Lung microvascular endothelial cell (primary cell): ENCODE measurements at places on chromosomes 1 and 21. TPM values are rescaled to one million over a fixed set of nuclear protein-coding genes. Genes with fewer than 3 reads are reported as not detected.

- no peak for DNase-seq
These were observed 3.6 kb downstream of the UROD start for GRCh38 chr1:45015683-45016082.

- peak; percentile 86 for DNase-seq
These were observed 23.1 kb downstream of the KIAA0040 start for GRCh38 chr1:175169286-175170018.

- DNase-seq: peak; percentile 23
These were observed 44.5 kb downstream of the MDM4 start for GRCh38 chr1:204560590-204561150.

DNA sequence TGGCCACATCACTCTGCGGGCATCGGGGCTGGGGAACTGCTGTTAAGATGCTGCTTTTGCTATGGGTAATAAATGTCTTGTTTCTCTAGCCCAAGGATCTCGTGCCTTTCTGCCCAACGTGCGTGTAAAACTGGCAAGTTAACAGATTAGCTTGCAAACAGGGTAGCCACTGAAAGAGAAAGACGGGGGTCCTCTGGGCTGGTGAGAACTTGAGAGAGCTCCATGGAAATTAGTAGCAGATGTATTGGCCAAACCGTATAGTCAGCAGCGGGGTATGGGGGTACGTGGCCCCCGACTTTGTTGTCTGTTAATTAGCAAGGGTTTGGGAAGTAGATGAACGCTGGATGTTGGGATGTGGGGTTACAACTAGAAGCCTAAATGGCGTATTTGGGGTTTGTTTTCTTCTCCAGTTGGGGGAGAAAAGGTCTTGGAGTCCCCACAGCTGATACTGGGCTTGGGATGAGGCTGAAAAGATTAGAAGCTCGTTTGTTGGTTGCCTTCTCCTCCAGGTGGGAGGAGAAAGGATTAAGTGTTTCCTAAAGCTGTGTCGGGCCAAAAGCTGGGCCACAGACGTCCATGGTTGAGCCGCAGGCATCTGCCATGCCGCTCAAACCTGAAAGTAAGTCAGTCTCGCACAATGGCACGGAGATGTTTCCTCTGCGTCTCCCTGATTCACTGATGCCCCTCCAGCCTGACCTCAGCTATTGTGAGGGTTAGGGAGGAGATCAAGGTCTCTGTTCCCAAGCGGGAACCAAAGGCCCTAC, 32.3 kb upstream of the C1orf174 start:
- DNase-seq: no peak

DNA sequence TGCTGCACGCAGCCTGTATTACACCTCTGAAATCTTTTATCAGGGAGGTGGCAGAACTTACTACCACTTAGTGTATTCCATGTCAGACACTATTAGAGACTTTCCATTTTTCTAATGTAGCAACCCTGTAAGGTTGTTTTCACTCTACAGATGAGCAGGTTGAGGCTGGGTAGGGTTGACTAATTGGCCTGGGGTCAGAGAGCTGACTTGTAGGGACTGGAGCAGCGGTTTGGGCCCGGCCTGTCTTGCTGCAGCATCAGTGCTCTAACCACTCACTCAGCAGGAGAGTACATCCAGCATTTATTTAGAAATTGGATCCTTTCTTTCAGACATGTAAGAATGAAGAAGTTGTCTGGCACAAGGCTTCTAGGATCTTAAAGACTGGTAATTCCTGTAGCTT, 25.7 kb upstream of the NBL1 start:
- DNase-seq: no peak

DNA sequence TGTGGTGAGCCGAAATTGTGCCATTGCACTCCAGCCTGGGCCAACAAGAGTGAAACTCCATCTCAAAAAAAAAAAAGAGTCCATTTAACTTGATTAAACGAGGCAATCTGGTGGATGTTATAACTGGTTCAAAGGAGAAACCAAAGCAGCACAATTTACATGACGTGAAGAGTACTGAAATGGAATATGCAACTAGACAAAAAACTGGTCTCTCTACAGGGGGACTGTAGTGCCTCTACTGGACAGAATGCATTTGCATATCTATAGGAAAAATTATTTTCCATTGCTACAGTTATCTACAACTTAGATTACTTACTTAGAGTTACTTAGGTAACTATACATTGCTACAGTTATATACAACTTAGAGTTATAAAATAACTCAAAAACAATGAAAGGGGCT, 2.7 kb upstream of the CAPN2 start:
- DNase-seq: peak; percentile 31

DNA sequence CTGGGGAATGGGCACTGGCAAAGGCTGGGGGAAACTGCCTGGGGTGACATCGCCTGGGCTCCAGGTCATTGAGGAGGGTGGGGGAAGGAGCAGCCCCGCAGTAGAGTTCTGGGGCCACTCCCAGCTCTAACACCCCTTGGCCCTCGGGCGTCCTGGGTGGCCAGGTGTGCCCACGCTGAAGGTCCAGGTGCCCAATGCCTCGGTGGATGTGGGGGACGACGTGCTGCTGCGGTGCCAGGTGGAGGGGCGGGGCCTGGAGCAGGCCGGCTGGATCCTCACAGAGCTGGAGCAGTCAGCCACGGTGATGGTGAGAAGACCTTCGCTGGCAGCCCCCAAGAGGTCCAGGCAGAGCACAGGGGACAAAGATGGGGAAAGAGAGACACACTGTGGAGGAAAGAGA, 7.7 kb downstream of the NTRK1 start:
- no peak for DNase-seq

GRCh38 chr1:226107471-226108460, 45.2 kb downstream of the H3-3A start:
- no peak for DNase-seq

GRCh38 chr1:219664310-219665029, 51.6 kb upstream of the ZC3H11B start:
- DNase-seq: no peak

DNA sequence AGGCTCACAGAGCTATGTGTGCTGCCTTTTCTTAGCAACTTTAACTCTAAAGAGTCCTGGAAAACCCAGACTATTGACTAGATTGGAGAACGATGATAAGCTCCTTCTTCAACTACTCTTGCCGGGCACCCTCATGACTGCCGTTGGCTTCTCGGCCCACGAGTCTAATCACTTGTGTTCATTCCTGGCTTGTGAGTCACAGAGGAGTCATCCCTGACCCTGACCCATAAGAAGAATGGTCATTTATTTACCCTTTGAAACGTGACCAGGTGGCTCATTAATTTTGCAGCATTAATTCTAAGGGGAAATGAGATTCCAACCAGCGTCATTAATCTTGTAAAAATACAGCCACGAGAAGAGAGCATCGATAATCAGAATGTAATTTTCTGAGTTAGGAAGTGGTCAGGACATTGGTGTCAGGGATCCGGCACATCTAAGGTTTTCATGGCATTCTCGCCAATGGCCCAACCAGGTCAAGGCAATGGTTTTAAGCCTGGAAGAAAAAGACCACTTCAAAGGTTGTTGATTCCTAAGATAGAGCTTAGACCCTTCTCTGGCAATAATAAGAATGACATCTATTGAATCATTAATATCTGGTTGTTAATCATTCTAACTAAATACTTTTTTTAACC, 183.6 kb upstream of the RUNX1 start:
- peak; percentile 96 for DNase-seq

- DNase-seq: no peak
These were observed 156.2 kb downstream of the FMN2 start for GRCh38 chr1:240247899-240248298.

DNA sequence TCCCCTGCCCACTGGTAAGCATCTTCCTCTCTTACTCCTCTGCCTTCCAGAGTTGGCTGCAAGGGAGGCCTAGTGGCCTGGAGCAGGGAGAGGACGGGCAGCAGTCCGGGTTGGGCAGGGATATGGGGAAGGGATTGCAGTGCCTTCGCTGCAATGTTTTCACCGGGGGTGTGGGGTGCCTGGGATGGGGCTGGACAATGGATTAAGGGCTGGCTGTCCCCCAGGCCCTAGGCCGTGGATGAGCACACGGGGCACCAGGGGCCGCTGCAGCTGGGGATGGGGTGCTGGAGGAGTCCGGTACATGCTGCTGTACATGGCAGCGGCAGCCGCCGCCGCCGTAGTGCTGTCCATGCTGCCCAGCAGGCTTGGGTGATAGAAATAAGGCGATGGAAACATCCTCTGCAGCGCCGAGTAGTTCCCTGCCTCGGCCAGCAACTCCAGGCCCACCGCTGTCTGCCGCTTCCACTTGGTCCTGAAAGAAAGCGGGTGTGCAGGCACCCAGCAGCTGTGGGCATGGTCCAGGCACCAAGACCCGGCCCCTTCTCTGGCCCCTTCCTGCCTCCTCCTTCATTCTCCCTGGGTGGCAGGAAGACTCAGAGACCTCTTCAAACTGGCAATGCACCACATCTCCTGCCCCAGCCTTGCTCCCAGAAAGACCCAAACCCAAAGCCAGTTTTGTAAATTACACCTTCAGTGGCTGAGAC, 4.8 kb downstream of the BARHL2 start:
- no peak for DNase-seq

DNA sequence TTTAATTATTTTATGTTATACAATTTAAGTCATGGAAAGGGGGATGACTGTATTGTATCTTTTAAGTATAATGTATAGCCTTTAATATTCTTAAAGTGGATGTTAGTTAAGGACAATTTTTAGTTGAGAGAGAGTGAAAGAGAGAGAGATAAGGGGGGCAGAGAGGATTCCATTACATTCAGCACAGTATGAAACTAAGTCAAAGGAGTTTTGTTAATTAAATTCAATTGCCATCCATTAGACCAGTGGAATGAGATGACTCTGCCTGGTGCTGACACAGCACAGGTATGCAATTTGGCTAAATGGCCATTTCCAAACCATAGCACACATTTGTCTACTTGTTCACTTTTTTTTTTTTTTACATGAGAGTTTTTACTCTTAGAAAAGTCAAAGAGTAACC, 27.5 kb downstream of the NFIA start:
- DNase-seq: no peak

DNA sequence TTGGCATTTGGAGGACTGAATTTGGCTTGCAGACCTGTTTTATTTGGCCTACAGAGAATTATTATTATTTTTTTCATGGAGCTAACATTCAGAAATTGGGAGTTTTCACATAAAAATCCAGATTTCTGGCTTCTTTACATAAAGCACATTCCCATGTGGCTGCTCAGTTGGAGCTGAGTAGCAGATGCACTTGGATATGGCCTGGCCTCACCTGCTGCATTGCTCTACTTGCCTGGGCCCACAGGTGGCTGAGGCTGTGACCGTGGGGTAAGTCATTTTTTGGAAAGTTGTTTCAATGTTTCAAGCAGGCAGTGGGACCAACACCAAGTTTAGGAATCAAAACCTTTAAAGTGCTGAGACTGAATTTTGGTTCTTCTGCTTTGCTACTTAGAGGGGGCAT, 56.7 kb downstream of the GADD45A start:
- DNase-seq: no peak

GRCh38 chr1:101148980-101149379, 87.8 kb upstream of the S1PR1 start:
- DNase-seq: no peak

- DNase-seq: no peak
These were observed 46.9 kb upstream of the GOLT1A start for GRCh38 chr1:204260601-204261197.

DNA sequence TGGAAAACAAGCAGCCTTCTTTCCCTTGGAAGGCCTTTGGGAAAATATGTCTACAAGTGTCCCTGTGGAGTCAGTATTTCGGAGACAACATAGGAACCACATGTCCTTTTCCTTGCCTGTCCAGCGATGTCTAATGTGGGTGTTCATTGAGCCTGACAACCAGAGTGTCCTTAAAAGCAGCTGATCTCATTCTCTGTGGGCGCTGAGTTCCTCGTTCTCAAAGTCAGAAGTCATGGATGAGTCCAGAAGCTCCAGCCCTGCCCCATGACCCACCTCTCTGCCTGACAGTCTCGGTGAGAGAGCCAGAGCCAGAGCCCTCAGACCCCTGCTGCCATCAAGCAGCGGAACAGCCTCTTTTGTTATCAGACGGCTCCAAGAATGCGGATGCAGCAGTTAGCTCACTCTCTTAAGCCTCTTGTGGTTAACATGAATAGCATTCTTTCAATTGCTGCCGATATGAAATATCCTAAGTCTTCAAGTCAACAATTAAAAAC, 329.2 kb downstream of the TGFB2 start:
- no peak for DNase-seq

GRCh38 chr1:86714561-86715244, 10.3 kb downstream of the SH3GLB1 start:
- no peak for DNase-seq

GRCh38 chr1:233113009-233113879, 162.8 kb downstream of the NTPCR start:
- DNase-seq: peak; percentile 84

DNA sequence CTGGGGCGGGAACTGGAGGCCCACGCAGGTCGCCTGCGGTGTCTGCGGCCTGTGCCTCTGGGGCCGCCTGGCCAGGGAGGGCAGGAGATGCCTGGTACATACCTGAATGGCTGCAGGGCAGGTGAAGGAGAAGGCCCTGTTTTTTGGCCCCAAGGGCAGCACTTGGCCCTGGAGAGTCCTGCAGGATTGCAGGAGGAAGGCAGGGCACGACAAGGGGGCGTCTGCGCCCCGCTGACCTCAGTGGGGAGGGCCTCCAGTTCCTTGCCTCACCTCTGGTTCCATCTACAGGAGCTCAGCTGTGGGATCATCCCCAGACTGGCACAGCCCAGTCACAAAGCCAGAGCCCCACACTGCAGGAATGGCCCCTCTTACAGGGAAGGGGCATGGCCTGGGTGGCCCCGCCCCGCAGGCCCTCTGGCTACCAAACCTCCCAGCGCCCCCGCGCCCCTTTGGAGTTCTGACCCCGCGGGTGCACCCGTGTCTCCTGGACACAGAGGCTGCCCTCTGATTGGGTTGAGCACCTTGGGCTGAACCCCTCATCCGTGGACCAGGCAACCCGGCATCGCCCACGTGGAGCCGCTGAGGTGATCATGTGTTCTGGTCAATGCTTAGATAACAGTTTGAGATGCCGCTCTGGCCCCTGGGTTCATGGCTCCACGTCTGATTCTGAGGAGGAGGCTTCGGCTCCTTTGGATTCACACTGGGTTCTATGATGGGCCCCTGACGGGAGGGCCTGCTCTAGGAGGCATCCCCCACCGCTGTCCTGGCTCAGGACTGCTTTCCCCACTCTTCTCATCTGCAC, 1.3 kb upstream of the PEX10 start:
- DNase-seq: no peak

- DNase-seq: no peak
These were observed 484.9 kb downstream of the NPHP4 start for GRCh38 chr1:5507340-5507739.

DNA sequence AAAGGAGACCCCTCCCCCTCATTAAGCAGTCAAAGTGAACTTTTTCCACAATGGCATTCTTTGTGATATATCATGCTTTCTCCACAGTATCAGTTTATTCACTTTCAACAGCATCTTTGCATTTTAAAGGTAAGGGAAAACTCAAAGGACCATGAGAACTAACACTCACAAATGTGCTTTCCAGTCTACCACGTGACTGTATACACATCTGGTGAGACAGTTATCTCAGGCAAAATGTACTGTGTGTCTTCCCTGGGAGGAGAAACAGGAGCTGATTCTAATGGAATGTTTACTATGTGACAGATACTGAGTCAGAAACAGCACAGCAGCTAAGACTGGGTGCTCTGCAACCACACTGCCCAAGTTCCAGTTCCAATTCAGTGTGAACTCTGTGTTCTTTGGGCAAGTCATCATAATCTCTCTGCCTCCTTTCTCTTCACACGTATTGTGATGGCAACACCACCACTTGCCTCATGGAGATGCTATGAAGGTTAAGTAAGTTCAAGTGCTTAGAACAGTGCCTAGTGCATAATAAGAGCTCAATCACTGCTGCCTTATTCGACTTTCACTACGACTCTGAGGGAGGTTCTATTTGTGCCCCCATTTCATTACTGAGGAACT, 79.0 kb downstream of the SLC45A1 start:
- DNase-seq: no peak

The IVL gene
- total RNA-seq: not detected in 2 replicates

The PKNOX1 gene
- total RNA-seq: 4.6 and 8.9 TPM in 2 replicates

The OR6N2 gene
- total RNA-seq: not detected in 2 replicates

The OR2L13 gene
- not detected in 2 replicates for total RNA-seq
